PC-3 (cell line): ENCODE measurements at places on chromosomes 16 and 17. TPM values are rescaled to one million over a fixed set of nuclear protein-coding genes. Genes with fewer than 3 reads are reported as not detected.

DNA sequence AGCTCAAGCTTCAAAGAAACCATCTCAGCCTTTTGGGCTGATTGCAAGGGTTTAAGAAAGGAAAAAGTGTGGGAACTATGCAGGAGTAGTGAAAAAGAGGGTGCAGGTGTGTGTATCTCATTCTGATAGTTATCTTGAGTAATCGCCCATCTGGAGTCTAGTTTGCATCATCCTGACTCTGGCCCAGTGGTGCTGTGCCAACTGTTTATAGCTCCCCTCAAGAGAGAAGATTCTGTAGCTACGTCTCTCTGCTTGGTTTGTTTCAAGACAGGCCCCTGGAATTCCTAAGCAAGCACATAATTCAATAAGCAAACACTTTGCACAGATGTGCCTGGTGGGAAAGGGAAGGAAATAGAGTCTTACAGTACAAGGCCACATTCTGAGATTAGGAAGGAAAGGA is 144.4 kb downstream of the HAPSTR1 start:
- H3K4me1 ChIP-seq, result no peaks in the 10 kb centered on the region
- H3K4me3 ChIP-seq, result no peak overlapping the region
- no peak for DNase-seq

Gene C1QBP
- 303 and 308 TPM in 2 replicates for total RNA-seq

DNA sequence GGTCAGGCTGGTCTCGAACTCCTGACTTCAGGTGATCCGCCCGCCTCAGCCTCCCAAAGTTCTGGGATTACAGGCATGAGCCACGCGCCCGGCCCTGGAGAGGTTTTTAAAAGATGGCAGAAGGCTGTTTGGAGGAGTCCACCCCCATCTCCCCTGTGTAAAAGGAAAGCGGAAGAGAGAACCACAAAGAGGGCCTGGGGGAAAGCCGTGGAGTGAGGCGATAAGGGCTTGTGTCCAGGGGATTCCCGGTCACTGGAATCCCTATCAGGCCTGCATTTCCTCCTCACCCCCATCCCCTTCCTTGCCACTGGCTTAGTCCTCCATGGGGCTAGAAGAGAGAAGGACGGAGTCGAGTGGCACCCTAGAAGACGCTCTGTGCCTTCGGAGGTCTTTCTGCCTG is at the start of gene GP1BA:
Gene GP1BA (plus strand): TSS at position 315 of the 400 bp plus-strand sequence. CDS start 328 bp downstream, outside the sequence.
- 0 out of 2 replicates have a peak, but pooled peaks cover 5% of the 10 kb centered on the region for H3K4me1 ChIP-seq
- no peak within 1 kb of the TSS for H3K4me3 ChIP-seq
- H3K27ac ChIP-seq, result no peak within 1 kb of the TSS

GRCh38 chr17:13202835-13203234 is 185.0 kb upstream of the ELAC2 start:
- H3K27ac ChIP-seq, result no peak overlapping the region
- peaks cover 30% of the 10 kb centered on the region; the same call in 1 of the 2 replicates for H3K27me3 ChIP-seq
- no peak overlapping the region for H3K4me3 ChIP-seq
- H3K36me3 ChIP-seq, result no peaks in the 10 kb centered on the region
- no peak for DNase-seq

- no peak for DNase-seq
- no peaks in the 10 kb centered on the region for H3K27me3 ChIP-seq
- H3K27ac ChIP-seq, result no peak overlapping the region
- H3K4me1 ChIP-seq, result no peaks in the 10 kb centered on the region
- no peaks in the 10 kb centered on the region for H3K36me3 ChIP-seq
- H3K4me3 ChIP-seq, result no peak overlapping the region
Observed at GRCh38 chr16:56711862-56712261, 18.1 kb upstream of the NUP93 start.

DNA sequence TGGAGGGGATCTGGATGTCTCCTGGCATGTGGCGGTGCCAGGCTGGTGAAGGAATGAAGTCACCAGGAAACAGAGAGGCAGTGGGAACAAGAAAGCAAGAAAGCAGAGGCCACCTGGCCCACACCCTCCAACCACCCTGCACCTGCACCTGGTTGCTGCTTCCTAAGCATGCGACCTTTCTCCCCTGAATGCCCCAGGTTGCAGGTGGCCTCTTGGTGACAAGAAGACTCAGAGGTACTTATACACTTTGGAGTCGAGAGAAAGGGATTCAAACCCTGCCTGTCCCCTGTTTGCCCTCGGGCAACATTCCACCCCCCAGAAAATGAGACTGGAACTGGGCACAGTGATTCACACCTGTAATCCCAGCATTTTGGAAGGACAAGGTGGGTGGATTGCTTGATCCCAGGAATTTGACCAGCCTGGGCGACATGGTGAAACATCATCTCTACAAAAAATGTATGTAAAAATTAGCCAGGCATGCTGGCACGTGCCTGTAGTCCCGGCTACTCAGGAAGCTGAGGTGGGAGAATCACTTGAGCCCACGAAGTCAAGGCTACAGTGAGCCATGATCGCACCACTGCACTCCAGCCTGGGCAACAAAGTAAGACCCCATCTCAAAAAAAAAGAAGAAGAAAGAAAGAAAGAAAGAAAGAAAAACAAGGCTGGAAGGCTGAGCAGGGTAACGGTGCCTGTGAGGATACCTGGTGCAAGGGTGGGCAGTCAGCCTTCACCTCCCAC is 34.6 kb upstream of the TNRC6C start:
- H3K4me3 ChIP-seq, result no peak overlapping the region
- no peaks in the 10 kb centered on the region for H3K4me1 ChIP-seq
- H3K27me3 ChIP-seq, result peaks cover 88% of the 10 kb centered on the region
- DNase-seq, result no peak

- H3K27me3 ChIP-seq, result no peaks in the 10 kb centered on the region
- DNase-seq, result no peak
- H3K4me1 ChIP-seq, result no peaks in the 10 kb centered on the region
- H3K4me3 ChIP-seq, result no peak overlapping the region
Observed at GRCh38 chr17:34567691-34568465, 11.5 kb upstream of the TMEM132E start.

Gene ADAD2
- not detected in 2 replicates for total RNA-seq

DNA sequence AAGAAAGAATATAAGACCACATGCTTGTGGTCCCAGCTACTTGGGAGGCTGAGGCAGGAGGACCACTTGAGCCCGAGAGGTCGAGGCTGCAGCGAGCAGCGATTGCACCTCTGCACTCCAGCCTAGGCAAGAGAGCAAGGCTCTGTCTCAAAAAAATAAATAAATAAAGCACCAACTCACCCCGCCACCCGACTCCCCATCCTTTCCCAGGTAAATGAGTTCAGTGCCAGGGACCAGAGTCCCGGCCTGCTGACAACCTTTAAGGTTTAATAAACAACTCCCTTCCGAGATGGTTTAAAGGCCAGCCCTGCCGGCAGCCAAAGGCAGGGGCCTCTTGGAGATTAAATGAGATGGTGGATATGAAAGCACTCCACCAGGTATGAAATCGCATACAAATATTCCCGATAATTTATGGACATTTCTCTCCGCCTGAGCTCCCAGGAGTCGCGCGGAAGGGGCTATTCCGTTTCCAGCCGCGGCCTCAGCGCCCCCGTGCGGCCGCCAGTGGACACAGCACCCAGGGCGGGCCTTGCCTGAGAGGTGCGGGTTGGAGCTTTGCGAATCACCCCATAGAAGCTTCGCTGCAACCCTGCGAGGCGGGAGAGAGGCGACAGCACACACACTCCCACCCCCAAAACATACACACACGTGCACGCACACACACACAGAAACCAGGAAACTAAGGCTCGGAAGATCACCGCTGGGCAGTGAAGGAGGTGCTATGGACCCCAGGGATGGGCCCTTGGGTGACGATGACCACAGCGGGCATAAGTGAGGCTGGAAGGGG is 4.0 kb upstream of the RPL38 start:
- H3K27me3 ChIP-seq, result peaks cover 60% of the 10 kb centered on the region
- no peak overlapping the region for H3K27ac ChIP-seq
- peak; percentile 83 for DNase-seq
- H3K4me3 ChIP-seq, result peak overlapping the region; percentile 57

Gene SLC5A10
- not detected in 2 replicates for total RNA-seq

- no peak overlapping the region for H3K4me3 ChIP-seq
- no peak for DNase-seq
- no peak overlapping the region for H3K27ac ChIP-seq
Observed at GRCh38 chr17:79940459-79941087, 95.1 kb downstream of the TBC1D16 start.

DNA sequence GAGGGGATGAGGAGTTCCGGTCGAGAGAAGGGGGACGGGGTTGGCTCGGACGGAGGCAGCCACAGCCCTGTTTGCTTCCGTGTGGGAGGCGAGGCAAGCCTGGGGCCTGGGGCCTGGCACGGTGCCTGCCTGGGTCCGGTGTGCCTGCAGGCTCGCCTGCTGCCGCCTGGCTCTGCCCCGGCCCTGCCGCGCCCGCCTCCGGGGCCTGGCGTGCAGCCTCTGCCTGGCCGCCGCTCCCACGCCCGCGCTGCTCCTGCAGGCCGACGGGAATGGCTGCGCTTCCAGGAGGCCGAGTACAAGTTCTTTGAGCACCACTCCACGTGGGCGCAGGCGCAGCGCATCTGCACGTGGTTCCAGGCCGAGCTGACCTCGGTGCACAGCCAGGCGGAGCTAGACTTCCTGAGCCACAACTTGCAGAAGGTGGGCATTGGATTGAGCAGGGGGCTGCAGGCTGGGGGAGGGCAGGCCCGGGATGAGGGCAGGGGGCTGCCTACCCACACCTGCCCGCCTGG is 53.1 kb downstream of the MRC2 start:
- H3K27ac ChIP-seq, result no peak overlapping the region
- no peaks in the 10 kb centered on the region for H3K27me3 ChIP-seq
- H3K4me1 ChIP-seq, result no peaks in the 10 kb centered on the region
- DNase-seq, result no peak
- no peak overlapping the region for H3K4me3 ChIP-seq

Gene GP1BA
- total RNA-seq, result not detected in 2 replicates

Gene CACNA1H
- 4.1 and 7.8 TPM in 2 replicates for total RNA-seq

- H3K36me3 ChIP-seq, result no peaks in the 10 kb centered on the region
- no peaks in the 10 kb centered on the region for H3K27me3 ChIP-seq
- peak; percentile 40 for DNase-seq
- no peak overlapping the region for H3K27ac ChIP-seq
Observed at GRCh38 chr17:8359769-8360168, 16.7 kb downstream of the KRABD2 start.

GRCh38 chr17:35891269-35891668 is 11.1 kb upstream of the CCL5 start:
- no peaks in the 10 kb centered on the region for H3K36me3 ChIP-seq
- H3K27me3 ChIP-seq, result no peaks in the 10 kb centered on the region
- no peak overlapping the region for H3K27ac ChIP-seq

DNA sequence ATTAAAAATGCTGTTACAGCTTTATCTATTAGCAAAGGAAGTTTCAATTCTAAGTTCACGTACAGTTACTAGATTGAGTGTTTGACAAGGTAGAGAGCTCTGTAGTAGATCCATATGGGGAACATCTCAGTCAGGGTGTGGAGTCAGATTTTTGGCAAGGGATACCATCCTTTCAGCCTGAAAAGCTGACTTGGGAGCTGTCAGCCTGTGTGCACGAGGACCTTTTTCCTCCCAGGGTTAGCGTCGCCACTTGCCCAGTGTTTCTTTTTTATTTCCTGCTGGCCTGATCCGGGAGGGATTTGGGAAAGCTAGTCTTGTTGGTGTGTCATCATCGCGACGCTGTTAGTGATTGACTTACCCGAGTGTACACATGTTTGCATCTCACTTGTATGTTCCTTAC is 29.5 kb downstream of the WWOX start:
- no peak for DNase-seq
- no peak overlapping the region for H3K4me3 ChIP-seq
- H3K27me3 ChIP-seq, result no peaks in the 10 kb centered on the region
- H3K36me3 ChIP-seq, result no peaks in the 10 kb centered on the region; the same call in 1 of the 2 replicates

DNA sequence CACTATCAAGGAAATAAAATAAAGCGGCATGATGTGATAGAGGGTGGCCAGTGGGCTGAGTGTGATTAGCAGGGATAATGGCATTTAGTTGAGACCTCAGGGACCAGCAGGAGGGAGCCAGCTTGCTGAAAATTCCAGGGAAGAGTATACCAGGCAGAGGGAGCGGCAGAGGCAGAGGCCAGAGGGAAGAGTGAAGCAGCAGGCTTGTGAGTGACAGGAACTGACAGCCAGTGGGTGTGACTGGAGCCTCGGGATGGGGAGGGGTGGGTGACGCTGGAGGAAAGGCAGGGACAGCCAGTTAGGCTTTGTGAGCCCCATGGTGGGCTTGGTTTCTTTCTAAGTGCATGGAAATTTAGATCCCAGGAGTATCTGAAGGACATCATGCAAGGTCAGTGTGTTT is 209.7 kb upstream of the CACNG3 start:
- DNase-seq, result no peak
- H3K27ac ChIP-seq, result no peak overlapping the region
- no peaks in the 10 kb centered on the region for H3K4me1 ChIP-seq
- peaks cover 20% of the 10 kb centered on the region for H3K27me3 ChIP-seq
- no peaks in the 10 kb centered on the region for H3K36me3 ChIP-seq

DNA sequence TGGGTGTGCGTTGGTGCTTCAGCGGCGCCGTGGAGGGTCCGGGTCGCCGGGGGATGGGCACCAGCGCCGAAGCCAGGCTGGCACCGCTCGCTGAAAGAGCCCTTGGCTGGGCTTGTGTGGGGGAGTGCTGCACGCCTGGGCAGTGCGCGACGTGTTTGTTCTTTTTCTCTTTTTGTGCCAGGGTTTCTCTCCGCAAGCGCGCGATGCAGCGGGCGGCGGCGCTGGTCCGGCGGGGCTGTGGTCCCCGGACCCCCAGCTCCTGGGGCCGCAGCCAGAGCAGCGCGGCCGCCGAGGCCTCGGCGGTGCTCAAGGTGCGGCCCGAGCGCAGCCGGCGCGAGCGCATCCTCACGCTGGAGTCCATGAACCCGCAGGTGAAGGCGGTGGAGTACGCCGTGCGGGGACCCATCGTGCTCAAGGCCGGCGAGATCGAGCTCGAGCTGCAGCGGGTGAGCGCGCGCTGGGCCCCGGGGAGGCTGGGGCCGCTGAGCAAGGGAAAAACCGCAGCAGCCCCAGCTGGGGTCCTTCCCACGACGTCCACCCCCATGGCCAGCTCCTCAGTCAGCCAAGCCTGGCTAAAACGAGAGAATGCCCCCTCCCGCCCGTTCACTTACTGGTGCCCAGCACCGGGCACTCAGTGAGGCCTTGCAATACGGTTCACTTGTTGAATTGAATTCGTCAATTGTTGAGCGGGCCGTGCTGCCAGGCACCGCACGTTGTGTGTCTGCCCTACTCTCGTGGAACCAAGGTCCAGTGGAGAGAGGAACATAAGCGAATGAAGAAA is 541 bp downstream of the GPT2 start:
- DNase-seq, result no peak
- no peaks in the 10 kb centered on the region for H3K36me3 ChIP-seq
- H3K4me3 ChIP-seq, result peak overlapping the region; percentile 89

Gene DPEP2
- not detected in 2 replicates for total RNA-seq

Gene KRT24
- total RNA-seq, result not detected in 2 replicates

Gene MPP2
- total RNA-seq, result 7.7 and 8.2 TPM in 2 replicates

Gene DPEP3
- not detected in 2 replicates for total RNA-seq

Gene ANKRD40CL
- total RNA-seq, result not detected in 2 replicates

- no peak for DNase-seq
- no peaks in the 10 kb centered on the region for H3K4me1 ChIP-seq
- H3K27ac ChIP-seq, result no peak overlapping the region
- H3K36me3 ChIP-seq, result no peaks in the 10 kb centered on the region
- H3K4me3 ChIP-seq, result no peak overlapping the region
Observed at GRCh38 chr16:18041864-18042834, 294.4 kb downstream of the NPIPA8 start.

Gene TP53TG3C
- total RNA-seq, result not detected in 2 replicates

Gene CHD9NB
- total RNA-seq, result 0.40 TPM in 1 of 2 replicates, not detected in the other

Gene C1QTNF1
- 18.6 and 21.0 TPM in 2 replicates for total RNA-seq

Gene HSF5
- not detected in 2 replicates for total RNA-seq
